NT2/D1 (cell line): ENCODE measurements at places on chromosomes 1 and 21.

DNA sequence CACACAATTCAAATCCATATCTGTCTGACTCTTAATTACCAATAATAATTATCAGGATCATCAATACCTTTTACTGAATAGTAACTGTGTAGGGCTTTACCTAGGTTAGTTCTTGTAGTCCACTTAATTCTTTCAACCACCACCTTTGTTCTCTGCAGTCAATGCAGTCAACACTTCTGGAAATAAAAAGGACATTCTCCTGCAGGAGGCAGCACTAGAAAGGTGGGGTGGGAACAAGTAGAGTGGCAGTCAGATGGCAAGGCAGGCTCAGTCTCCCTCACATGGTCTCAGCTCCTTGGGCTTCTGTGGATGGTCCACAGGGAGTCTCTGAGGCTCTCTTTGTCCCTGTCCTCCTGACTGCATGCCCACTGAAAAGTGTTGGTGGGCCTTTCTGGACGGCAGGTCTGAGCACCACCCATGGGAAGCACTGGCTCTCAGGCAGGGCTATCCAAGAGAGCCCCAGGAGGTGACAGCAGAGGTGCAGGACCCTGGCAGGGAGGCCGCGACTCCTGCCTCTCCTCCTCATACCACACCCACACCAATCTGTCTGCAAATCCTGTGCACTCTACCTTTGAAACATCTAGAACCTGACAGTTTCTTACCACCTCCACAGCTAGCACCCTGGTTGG, 237.3 kb downstream of the FOXD2 start:
- DNase-seq, result no peak

- DNase-seq, result no peak
These were observed 27.0 kb upstream of the SRSF10 start for GRCh38 chr1:24007079-24007478.

DNA sequence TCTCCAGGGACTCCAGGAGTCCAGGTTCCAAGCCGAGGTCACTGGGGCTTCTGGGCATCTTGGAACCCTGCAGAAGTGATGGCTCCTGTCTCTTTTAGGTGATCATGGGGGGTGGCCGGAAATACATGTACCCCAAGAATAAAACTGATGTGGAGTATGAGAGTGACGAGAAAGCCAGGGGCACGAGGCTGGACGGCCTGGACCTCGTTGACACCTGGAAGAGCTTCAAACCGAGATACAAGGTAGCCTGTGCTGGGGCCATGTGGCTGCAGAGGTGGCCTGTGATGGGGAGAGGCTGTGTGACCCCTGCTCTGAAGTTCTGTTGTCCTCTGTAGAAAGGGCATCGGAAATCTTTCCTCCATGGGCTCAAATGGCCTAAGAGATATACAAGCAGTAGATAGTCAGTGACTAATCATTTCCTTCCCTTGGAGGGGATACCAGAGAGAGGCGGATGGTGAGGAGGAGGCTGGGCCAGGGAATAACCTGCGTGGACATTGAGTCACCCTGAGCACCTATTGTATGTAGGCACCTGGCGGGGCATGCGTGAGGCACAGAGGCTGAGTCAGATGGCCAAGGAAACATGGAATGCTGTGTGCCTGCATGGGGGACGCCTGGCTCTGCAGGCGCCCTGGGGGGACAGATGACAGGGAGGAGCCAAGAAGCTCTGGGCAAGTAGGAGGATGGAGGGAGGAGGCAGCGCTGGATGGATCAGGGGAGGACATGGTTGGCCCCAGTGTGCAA, 59.0 kb downstream of the ALPL start:
- DNase-seq, result no peak

- no peak for DNase-seq
These were observed 4.3 kb downstream of the SLC45A3 start for GRCh38 chr1:205676002-205676401.

DNA sequence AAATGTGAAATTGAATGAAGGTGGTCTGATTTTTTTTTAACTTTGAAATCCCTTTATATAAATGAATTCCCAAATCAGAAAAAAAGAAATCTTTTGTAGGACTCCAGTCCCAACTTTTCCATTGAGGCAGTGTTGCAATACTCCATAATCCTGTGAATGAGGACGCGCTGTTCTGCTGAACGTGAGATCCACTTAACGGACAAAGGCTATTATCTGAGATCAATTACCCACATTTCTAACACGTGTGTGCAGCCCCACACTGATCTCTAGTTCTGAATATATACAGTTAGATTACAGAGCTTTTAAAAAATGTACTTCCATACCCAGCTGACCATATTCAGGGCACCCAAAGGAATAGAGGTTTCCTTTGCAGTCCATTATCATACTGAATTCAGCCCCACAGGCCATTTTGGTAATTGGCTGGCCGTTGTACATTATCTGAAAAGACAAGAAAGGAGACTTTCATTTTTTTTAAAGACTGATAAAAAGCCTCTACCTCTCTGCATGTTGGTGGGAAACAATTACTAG, 19.0 kb downstream of the RCC2 start:
- DNase-seq, result no peak
